Omental fat pad (tissue), 4 donors: ENCODE measurements at places on chromosomes 3 and 15. TPM values are rescaled to one million over a fixed set of nuclear protein-coding genes. Genes with fewer than 3 reads are reported as not detected.

DNA sequence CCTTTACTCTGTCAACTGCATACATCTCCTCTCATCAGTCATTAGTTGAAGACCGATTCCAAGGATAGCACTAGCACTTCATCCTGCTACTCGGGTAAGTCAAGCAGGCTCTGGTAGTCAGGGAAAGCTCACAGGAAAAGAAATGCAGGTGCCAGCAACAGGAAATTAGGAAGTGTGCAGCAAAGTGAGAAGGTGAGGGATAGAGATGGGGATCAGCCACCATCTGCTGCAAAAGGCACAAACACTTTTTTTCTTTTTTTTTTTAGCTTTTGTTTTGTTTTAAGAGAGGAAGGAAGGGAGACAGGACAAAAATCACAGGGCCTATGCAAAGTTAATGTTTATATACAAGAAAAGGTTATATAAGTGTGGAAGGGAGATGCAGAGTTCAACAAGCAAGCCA lies 9.0 kb upstream of the BTLA start:
- DNase-seq = no peak

DNA sequence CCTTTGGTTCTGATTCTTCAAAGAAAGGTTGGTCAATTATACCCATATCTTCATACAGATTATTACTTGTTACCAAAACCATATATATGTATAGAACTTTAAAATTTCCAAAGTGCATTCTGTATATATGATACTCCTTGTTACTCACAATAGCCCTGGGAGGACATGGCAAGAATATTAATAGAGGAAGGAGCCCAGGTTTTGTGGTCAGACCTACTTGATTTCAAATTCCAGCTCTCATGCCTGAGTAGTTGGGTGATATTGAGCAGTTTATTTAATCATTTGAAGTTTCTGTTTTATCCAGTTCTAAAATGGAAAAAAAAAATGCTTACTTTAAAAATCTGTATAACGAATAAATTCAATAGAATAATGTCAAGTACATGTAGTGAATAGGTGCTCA lies 2.5 kb downstream of the IL1RAP start:
- DNase-seq = no peak

GRCh38 chr3:105398437-105398836 lies 31.7 kb downstream of the ALCAM start:
- DNase-seq = no peak

DNA sequence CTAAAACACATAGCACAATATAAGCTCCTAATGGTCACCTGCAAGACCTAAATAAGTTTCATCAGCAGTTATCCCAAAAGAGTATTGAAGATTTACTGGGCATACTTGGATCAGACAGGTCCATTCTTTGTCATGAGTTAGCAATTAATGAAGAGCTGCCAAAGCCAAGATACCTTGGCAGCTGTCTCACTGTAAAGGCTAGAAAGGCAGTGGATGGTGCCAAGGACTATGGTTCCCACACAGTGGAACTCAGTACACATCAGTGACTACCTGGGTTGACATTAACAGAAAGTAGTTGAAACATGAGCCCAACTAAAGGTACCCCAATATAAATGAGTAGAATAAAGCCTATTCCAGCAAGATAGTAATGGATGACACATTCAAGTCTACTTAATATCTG lies 41.1 kb upstream of the TMCO5A start:
- DNase-seq = no peak

DNA sequence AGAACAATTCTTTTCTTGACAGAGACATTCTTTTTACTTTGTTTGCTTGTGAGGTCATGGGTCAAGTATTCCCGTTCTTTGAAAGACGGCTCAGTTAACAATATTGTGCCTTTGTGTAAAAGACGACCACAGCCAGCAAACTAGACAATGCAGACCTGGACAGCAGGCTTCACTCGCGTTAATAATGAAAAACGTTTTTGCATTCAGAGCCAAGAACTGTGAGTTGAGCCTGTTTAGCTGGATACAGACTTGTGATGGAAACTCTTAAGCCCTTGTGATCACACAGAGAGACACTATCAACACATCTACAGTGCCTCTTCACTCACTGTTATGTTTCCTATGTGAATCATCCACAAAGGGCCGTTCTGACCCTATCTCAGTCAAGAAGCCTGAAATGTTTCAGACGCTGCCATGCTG lies 37.3 kb upstream of the CMTM7 start:
- no peak for DNase-seq

DNA sequence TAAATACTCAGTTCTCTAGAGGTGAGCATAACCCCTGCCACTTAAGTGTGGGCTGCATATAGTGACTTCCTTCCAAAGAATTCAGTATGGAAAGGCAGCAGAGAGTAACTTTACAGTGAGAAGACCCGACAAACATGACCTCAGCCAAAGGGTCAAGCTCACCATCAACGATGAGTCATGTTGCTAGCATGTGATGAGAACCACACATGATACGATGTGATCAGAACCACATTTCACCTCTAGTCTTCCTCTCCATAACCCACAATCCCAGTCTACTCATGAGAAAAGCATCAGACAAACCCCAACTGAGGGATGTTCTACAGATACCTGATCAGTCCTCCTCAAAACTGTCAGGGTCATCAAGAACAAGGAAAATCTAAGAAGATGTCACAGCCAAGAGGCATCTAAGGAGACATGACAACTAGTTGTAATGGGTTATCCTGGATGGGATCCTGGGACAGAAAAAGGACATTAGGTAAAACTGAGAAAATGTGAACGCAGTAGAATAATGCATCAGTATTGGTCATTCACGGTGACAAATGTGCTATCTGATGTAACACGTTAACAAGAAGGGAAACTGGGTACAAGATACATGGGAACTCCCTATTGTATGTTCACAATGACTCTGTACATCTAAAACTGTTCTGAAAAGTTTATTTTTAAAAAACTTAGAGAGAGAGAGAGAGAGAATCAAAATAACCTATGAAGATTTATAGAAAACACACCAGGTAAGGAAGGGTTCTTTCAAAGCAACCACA lies 28.3 kb downstream of the SEC61A1 start:
- no peak for DNase-seq

DNA sequence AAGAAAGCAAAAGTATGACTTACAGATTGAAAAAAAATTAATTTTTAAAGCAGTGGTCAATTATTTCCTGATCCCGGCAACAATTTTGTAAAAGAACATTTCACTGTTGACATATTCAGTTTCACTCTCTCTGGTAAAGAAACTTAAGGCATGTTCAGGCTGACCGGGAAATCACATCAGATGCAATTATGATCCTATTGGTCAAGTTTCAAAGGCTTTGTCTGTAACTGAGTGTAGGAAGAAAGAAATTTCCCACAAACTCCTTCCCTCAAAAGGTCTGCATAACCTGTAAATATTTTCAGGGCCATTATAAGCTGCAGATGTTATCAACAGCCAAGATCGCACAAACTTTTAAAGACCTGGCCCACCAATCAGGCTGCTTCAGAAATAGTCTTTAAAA lies 205.4 kb upstream of the IGF1R start:
- no peak for DNase-seq

GRCh38 chr3:194874783-194875182 lies 189.1 kb downstream of the FAM43A start:
- DNase-seq = no peak

DNA sequence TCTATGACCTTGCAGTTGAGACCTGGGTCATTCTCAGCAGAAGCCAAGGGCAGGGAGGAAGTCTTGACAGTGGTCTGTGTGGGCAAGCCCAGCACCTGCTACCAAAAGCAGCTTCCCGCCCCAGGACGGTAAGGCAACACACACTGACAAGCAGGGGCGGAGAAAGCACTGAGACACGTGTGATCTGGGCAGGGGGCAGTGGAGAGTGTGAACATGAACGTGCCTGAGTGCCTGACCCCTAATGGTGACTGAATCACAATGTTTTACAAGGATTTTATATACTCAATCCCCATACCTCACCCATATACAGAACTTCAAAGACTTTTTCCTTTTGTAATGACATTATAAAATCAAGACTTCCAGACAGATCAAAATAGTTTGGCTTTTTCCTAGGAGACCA lies 35.2 kb downstream of the ANP32A start:
- no peak for DNase-seq

DNA sequence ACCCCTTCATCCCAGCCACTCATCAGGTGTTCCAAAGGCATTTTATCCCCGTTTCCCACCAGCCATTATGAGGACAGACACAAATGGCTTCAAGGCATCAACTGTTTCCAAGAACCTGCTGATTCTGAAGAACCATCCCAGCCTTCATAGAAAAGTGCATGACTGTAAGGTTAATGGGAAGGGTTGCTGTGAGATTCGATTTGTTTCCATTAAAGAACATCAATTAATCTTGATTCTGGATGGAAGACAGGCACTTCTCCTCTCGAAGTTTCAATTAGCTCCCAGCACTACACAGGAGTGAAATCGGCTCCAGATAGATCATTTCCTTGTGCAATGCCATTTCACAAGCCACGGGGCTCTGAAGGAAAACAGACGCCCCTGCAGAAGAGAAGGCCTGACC lies 25.8 kb downstream of the SRGAP3 start:
- DNase-seq = no peak

- no peak for DNase-seq
Observed at GRCh38 chr3:70861855-70862254, 549.4 kb upstream of the MDFIC2 start.

- DNase-seq = no peak
Observed at GRCh38 chr3:30443756-30444673, 162.4 kb upstream of the TGFBR2 start.

DNA sequence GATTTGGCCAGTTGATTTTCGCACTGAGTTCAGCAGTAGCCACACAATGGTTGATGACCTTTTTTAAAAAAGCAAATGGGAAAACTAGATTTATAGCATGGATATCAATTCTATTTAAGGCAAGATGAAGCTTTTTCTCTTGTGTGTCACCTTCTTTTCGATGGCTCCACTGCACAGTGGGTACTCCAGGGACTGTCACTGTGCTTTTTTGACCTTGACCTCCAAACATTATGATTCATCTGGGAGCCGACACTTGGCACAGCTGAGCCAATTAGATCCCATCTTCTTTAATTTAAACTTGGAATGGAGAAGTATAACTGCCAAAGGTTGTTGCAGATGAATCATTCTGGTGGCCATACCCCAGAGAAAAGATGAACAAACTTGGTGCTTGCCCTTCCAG lies 367.3 kb downstream of the EPHA6 start:
- DNase-seq = no peak

DNA sequence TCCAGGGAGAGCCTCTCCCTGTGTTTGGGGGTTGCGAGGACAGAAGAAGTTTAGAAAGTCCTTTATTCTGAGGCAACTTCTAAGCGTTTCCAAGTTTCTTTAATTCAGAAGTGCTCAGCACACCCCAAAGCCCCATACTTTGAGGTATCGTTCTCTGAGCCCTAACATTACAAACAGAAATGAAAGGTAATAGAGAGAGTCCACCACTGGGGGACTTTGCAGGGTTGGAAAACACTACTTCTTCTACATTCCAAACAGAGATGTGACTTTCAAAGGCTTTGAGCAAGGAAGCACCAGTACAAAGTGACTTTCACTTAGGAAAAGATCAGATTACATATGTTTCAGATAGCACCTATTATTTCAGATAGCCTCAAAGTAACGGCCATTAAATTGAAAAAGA lies 6.2 kb upstream of the ZNF280D start:
- DNase-seq = no peak

GRCh38 chr3:35737934-35738706 lies 98.8 kb downstream of the ARPP21 start:
- DNase-seq = no peak

- DNase-seq = no peak
Observed at GRCh38 chr3:145942052-145942451, 218.9 kb downstream of the PLOD2 start.

- DNase-seq = no peak
Observed at GRCh38 chr3:59809710-59810444, 760.1 kb upstream of the CFAP20DC start.

Gene KBTBD13
- total RNA-seq = not detected

Gene LDHAL6B
- not detected for total RNA-seq

Gene STRC
- 0.46 TPM for total RNA-seq

Gene STXBP5L
- not detected for total RNA-seq

Gene CCR2
- 4.6 TPM for total RNA-seq

Gene PEX5L
- not detected for total RNA-seq

Gene SLC30A4
- total RNA-seq = 7.0 TPM

Gene ROBO2
- 0.12 TPM for total RNA-seq
